Cortex of kidney (tissue), 1 donor: ENCODE measurements at places on chromosomes 11 and 22.

DNA sequence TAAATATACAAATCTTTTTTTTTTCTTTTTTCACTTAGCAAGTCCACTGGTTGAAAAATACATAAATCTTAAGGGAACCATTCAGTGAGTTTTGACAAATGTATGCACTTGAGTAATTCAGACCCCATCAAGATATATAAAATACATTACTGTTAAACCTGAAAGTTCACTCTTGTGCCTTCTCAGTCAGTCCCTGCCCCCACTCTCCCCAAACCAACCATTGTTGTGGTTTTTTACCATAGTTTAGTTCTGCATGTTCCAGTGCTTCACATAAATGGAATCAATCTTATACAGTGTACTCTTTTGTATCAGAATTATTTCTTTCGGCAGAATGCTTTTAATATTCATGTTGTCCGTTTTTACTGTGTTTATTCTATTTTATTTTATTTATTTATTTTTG lies 26.1 kb downstream of the RNF214 start:
- no peak for DNase-seq

- no peak for DNase-seq
Measured at GRCh38 chr11:96827164-96827563, 437.4 kb downstream of the JRKL start.

GRCh38 chr11:64561984-64562722 lies 28.9 kb upstream of the SLC22A12 start:
- no peak for DNase-seq

- DNase-seq, result no peak
Measured at GRCh38 chr22:23820748-23821211, 18.0 kb downstream of the DERL3 start.

- no peak for DNase-seq
Measured at GRCh38 chr11:122756417-122756816, 81.9 kb upstream of the CRTAM start.

DNA sequence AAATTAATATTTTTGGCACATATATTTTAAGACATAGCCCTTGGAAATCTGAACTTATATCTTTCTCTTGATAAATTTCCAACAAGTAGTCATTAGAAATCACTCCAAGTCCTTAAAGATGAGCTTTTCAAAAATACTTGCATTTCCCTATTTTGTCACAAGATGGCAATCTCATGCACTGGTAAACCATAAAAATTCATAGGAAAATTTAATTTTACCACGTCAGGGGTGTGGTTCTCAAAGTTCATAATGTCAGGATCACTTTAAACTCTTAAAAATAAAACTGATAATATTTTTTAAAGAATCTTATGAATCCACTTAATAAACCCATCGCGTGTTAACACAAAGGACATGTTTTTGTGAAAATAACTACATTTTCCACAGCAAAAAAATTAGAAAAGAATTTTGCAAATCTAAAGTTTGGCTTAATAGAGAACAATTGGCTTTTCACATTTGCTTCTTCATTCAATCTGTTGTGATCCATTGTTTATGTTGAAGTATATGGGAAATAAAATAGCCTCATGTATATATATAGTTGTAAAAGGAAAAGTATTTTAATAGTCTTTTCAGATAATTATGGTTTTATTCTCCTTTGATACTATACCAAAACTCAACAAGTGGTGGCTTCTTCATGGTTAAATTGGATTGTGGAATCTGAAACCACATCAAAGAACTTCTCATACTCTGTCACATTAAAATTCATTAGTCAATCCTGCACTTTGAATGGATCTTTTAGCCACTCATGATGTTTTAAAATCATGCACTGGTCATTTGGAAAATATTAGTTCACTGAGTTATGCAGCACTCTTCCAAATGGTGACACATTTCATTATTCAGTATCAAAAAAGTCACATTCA lies 169.1 kb downstream of the CADM1 start:
- DNase-seq, result no peak

DNA sequence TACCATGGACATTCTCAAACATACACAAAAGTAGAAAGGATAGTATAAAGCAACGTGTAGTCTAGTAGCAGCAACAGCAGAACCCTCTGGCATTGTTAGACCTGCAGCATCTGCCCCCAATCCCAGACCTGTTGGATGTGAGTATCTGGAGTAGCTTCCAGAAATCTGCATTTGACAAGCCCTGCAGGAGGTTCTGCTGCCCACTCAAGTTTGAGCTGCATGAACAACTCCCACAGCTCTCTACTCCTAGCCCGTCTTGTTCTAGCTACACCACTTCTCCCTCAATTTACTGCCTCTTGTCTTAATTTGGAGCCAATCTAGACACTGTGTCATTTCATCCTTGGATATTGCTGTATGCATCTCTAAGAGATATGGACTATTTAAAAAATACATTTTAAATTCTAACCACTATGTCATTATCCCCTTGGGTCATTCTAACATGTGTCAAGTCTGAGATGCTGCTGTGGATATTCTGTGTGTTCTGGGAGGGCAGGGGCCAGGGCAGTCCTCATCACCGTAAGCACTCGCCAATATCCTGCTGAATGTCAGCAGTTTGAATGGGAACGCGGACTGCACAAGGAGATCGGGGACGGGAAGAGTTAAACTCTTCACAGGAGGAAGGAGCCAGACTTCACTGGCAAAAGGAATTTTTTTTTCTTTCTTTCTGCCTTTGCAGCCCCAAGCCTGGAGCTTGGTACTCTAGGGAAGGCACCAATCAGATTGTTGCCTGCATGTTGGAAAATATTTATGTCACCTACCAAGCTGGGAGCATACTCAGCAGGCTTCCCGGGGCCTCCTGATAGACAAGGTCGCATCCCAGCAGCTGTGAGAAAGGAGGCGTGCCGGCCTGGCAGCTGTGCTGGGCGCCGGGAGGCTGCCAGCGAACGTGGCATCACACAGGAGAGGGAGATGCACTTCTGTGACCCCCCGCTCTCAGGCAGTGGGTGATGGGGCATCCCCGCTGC lies 429.0 kb downstream of the MIAT start:
- no peak for DNase-seq

DNA sequence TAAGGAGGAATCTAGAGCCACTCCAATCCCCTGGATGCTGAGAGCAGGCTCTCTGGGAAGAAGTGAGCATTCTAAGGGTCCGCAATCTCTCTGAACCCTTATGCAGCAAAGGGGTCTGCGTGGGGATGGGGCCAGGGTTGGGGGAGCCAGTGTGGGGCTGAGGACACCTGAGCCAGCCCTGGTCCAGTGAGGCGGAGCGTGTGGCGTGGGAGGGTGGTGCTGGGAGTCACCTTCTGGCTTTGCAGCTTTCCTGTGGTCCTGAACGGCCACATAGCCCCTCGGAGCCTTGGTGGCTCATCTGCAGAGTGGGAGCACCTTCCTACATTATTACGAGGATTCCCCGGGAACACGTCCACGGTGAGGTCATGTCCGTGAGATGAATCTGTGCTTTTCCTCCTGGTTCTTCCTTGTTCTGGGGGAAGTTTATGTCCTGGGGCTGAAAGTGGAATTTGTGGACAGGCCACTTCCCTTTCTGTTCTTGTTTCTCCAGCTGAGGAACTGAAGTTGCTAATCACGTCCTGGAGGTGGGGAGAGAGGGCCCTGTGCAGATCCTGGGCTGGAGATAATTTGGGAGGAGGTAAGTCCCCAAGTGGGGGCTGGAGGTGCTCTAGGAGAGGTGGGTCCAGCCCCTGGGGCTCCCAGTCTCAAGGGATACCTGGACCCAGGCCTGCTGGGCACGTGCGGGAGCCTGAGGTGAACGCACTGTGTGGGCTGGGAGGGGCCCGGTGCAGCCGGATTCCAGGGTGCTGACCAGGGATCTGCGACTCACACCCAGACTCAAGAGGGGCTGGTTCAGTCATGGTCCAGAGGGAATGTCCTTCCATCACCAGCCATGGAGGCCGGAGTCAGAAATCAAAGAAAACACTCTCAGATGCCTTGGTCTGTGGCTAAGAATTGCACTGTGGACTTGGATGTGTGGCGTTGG lies 6.1 kb downstream of the MRGPRE start:
- DNase-seq, result no peak

- no peak for DNase-seq
Measured at GRCh38 chr11:75796091-75796435, 18.9 kb upstream of the UVRAG start.

GRCh38 chr11:12411806-12412727 lies 34.7 kb downstream of the PARVA start:
- no peak for DNase-seq

DNA sequence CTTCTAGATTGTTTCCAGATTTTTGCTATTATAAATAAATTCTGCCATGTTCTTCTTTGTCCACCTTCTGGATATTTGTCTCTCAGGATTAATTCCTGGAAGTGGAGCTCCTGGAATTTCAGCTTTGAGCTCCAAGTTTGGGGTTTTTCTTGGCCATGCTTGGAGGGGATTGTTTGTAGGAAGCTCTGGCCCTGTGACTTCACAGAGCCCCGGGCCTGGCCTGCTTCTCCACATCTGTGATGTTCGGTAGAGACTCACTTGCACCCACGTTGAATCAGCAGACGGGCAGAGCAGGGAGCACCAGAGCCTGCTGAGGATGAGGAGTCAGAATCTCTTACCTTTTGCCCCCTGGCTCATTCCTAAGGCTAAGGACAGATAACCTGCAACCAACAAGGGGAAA lies 35.7 kb downstream of the LRRC32 start:
- DNase-seq, result no peak

- DNase-seq, result no peak
Measured at GRCh38 chr11:104781719-104782376, 116.4 kb downstream of the CASP12 start.

GRCh38 chr11:14506532-14506931 lies 6.9 kb upstream of the COPB1 start:
- DNase-seq, result no peak

- no peak for DNase-seq
Measured at GRCh38 chr22:29312218-29313125, 3.0 kb downstream of the RASL10A start.

DNA sequence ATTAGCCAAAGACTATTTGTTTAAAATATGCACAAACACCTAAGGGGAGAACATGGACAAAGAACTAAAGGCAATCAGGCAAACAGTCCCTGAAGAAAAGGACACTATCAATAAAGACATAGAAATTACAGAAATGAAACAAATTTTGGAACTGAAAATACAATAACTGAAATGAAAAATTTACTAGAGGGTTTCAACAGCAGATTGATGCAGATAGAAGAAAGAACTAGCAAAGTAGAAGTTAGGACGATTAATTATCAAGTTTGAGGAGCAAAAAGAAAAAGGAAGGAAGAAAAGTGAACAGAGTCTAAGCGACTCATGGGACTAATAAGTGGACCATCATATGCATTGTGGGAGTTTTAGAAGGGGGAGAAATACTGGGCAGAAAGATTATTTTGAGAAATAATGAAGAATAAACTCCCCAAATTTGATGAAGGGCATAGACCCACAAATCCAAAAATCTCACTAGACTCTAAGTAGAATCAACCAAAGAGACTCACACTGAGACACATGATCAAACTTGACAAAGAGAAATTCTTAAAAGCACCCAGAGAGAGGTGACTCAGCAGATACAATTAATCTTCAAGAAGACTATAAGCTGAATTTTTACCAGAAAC lies 62.9 kb downstream of the JAM3 start:
- DNase-seq, result no peak

DNA sequence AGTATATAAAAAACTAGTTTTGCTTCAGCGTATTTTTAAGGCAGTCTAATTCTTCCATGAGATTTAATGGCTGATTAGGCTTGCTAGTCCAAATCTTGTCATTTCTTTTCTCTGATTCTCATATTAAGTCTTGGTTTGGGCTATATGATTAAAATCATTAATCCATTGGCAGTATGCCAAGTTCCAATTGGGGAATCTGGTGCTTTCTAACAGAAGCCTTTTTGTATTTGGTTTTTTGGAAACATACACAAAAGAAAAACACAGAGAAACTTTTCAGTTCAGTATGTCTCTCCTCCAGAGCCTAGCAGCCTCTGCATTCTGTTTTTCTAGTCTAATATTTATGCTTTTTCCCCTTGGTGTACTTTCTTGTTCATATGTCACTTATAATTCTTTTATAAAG lies 37.9 kb downstream of the SWAP70 start:
- no peak for DNase-seq

- DNase-seq, result no peak
Measured at GRCh38 chr11:101974771-101975170, 58.4 kb upstream of the ANGPTL5 start.

- DNase-seq, result no peak
Measured at GRCh38 chr11:104581246-104581980, 316.8 kb downstream of the CASP12 start.

DNA sequence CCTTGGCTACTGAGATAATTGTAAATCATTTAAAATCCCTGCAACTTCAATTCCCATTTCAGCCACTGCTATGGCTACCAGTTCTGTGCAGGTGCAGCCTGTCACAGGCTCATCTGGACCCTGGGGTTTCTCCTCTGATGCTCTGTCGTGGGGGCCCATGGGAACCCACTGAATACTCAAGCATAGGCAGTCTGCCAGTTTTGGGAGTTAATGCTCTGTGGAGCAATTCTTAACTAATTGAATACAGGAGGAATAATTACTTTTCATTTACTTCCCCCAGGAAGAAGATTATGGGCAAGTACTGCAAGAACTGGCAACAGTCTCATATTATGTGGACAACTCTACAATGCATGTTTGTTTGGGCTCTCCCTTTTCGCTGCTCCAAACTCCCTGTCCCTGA lies 25.9 kb downstream of the OR51E2 start:
- DNase-seq, result no peak

DNA sequence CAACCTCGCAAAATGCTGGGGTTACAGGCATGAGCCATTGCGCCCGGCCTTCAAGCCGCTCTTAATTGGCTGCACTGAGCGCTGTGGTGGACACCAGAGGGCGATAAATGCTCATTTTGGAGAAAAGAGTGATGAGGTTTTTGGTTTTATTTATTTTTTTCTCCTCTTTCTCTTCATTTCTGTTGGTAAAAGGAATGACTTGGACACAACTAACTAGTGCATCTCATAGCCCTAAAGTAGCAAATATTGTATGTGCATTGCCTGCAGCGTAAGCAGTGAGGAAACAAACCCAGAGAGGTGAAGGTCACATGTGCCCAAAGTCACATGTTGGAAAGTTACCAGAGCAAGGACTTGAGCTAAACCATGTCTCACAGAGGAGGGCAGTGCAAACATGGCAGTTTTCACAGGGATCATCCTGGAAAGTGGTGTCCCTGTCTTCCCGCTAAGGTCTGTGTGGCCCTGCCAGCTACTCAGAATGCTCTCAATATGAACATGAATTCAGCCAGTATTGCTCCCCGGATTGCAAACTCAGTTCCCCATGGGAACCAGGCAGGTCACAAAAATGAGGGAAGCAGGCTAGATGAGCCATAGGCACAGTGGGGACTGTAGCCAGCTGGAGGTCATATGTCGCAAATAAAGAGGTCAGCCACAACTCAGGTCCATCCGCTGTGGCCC lies 8.6 kb upstream of the CD82 start:
- DNase-seq, result no peak

- peak; percentile 9 for DNase-seq
Measured at GRCh38 chr11:57711414-57712255, at the start of gene MED19. Gene MED19 (minus strand): TSS chr11:57712215. CDS start chr11:57712179, 36 bp downstream.
